ENCODE measurements at places on chromosomes 13 and 19.

- DNase-seq: no peak
Observed at GRCh38 chr13:29154390-29154789, 334.3 kb downstream of the MTUS2 start.

DNA sequence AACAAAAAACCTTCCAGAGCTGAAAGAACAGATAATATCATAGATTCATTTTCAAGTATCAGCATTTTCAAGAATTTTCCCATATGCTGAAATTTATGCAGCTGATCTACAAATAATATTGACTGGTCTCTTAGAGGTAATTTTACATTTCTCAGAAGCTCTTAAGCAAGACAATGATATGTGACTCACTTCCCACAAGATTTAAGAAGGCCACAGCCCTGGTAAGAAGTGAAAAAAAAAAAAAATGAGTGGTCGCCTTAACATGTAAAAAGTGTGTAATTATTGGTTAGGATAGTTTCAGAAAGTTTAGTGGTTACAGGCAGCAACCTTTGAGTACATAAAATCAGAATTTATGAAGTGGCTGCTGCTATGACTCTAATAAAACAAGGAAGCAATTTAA lies 54.5 kb downstream of the NUFIP1 start:
- DNase-seq: no peak

DNA sequence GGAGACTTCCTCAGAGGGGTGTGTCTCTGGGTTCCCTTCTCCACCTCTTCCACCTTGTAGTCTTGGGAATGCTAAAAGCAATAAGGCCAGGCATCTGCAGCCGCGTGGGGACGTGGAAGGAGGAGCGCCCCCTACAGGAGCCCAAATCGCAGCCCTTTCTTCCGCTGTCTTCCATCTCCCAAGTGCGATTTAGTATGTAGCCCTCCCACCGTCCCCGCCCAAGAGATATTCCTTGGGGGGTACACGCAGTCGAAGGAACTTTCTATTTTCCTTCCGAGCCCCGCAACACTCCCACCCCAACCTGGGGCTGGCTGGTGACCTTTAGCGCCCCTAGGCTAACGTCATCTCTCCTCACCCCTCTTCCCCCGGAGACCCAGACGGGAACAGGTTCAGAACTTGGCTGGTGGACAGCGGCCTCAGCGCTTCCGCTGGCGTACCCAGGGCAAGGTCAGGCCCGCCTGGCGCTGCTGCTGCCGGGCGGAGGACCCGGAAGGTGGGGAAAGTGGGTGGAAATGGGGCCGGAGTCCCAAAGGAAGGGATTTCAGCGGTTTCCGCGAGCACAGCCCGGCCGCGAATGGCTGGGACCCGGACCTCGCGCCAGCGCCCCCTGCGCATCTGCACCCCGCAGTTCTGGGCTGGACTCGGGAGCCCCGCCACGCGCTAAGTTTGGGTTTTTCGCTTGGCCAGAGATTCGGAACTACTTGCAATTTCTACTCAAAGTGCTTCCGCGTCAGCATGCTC lies 2.1 kb upstream of the PCDH8 start:
- peak; percentile 61 for DNase-seq

- DNase-seq: no peak
Observed at GRCh38 chr13:113734099-113734825, 24.8 kb upstream of the TMEM255B start.

DNA sequence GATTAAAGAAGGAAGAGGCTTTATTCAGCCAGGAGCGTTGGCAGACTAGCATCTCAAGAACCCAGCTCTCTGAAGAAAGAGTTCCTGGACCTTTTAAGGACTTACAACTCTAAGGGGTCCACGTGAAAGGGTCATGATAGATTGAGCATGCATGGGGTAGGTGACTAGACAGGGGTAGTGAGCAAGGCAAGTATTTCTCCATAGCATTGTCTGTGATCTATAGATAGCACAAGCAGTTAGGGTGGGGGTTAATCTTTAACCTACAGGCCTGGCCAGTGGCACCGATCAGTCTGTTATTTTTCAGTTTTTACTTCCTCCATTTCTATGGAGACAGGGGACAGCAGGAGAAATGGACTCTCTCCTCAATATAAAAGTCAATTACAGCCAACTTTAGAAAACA lies 983.7 kb downstream of the SLITRK1 start:
- DNase-seq: no peak

DNA sequence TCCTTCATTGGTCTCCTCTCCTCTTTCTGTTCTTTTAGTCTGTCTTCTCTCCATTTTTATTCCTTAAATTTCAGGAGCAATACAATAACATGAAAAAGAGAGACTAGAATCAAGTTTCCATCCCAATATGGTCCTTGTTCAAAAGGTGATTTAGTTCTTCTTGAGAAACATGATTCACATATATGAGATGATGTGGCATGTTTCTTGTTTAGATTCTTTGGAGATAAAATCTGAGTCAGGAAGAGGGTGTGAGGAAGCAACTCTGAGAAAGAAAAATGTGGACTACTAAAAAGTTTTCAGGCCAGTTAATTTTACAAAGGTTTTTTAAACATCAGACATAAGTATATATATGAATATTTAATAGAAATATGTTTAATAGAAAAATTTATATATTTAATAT lies 231.4 kb downstream of the OXGR1 start:
- DNase-seq: no peak

All from stimulated activated naive CD8-positive, alpha-beta T cell treated with anti-CD3 and anti-CD28 coated beads, Interleukin-15, Interleukin-2, amounts not matched to agents 100 U/mL and 50 U/mL, for 24 hours (primary cell).